Fibroblast of skin of left biceps (primary cell): ENCODE measurements at places on chromosomes 6 and 20.

- DNase-seq: no peak
Measured at GRCh38 chr20:16063881-16064280, 509.4 kb downstream of the KIF16B start.

GRCh38 chr6:118372413-118372812 is 175.7 kb upstream of the PLN start:
- no peak for DNase-seq

GRCh38 chr6:132892929-132893771 is 78.8 kb downstream of the RPS12 start:
- DNase-seq: no peak

DNA sequence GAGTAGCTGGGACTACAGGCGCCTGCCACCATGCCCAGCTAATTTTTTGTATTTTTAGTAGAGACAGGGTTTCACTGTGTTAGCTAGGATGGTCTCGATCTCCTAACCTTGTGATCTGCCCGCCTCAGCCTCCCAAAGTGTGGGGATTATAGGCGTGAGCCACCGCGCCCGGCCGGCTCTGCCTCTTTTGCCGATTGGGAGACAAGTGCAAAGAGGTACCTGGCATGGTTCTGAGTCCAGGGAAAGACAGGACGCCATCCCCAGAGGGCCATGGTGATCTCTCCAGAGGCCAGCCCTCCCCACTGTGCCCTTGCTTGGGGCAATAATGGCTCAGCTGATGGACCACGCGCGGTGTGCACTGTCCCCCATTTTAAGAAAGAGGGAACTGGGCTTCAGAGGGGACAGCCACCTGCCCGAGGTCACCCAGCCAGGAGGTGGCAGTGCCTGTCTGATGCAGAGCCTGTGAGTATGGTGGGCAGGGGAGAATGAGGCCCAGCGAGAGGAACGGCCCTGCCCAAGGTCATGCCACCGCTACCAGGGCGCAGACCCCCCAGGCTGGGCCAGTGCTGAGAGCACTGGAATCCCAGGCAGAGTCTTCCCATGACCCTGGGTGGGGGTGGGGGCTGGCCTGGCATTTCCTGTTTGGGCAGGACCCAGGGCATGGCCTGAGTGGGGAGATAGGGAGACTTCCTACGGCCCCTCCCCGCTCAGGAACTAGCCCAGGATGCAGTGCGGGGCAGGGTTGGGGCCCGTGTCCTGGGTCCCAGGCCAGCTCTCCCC is 61.0 kb downstream of the SNAI1 start:
- no peak for DNase-seq

DNA sequence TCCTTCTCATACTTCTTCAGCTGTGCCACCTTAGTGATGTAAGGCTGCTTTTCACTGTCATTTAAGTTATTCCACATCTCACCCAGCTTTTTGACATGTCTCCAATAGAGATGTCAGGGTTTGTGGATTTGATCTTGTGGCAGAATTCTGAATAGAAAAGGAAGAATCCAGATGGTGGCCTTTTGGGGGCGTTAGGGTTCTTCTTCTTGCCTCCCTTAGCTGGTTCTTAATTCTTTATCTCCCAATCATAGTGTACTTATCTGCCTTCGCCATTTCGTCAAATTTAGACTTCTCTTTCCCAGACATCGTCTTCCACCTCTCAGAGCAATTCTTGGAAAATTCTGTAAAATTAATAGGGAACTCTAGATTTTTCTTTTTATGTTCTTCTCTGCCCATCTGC is 422.9 kb downstream of the GJA1 start:
- no peak for DNase-seq

GRCh38 chr6:98836962-98837944 is 2.9 kb downstream of the POU3F2 start:
- DNase-seq: no peak

DNA sequence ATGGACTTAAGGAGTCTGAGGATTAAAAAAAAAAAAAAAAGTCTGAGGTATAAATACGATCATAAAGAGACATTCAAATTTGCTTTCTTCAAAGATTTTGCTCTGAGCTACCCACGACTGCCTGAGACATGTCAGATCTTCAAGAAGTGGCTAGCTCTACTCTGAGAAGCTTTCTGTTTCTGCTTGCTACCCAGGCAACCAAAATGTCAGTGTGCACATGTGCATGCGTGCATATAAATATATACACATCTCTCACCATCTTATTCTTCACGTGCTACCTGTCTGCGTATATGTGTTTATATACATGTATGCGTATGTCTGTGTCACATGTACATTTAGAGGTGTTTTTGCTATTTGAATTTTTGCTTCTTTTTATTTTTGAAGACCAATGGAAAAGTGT is 299.6 kb upstream of the STXBP5 start:
- DNase-seq: no peak

GRCh38 chr20:4195499-4195898 is 180.1 kb upstream of the RNF24 start:
- DNase-seq: no peak

GRCh38 chr20:62487-62886 is 25.0 kb upstream of the DEFB125 start:
- no peak for DNase-seq

DNA sequence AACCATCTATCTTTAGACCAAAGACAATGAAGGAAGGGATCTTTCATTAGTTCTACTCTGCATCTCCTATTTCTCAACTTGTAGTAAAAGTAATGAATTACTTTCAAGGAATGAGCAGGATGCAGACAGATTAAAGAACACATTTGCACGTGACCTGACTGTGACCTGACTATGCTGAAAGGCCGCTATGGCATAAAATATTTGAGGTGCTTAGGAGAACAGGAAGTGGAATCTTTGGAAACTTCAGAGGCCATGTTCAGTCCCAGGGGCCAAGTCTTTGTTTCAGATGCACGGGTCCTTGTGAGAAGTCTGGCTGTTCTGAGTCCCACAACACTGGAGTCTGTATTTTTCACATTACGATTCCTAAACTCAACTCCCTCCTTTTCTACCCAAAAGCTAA is 41.0 kb downstream of the NINL start:
- DNase-seq: no peak

DNA sequence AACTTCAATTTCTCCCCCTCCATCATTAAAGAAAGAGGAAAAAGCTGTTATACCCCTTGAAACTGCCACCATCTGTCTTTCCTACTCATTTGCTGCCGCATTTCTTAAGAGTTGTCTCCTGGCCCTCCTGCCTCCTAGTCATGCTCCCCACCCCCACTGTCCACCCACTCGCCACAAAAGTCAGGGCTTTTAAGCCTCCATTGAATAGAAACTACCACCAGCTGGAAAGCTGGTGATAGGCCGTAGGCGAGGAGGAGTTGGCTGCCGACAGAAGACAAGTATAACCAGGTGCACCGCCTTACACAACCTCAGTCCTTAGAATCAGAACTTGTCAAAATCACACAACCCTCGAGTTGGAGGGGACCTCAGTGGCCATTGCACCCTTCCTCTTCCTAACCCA is 67.6 kb downstream of the B3GAT2 start:
- DNase-seq: no peak

DNA sequence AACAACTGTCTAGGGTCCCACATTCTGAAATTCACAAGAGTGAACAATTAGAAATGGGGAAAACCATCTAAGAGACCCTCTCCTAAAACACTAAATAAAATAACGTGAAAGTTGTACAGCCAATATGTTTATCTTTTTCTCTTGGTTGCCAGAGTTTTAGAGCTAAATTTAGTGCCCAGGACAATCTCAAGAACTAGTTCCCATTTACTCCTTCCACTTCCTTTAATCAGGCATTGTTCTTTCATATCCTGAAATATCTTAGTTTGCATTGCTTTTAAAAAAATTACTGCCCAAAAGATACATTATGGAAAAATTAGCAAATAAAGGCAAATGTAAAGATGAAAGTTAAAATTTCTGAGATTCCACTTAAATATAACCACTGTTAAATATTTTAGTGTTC is 33.1 kb upstream of the UBR2 start:
- DNase-seq: no peak

- no peak for DNase-seq
Measured at GRCh38 chr6:44115866-44116265, 11.4 kb downstream of the MRPL14 start.

GRCh38 chr6:68704485-68704884 is 69.4 kb downstream of the ADGRB3 start:
- no peak for DNase-seq

- no peak for DNase-seq
Measured at GRCh38 chr6:11596640-11597237, 59.2 kb downstream of the TMEM170B start.

- no peak for DNase-seq
Measured at GRCh38 chr20:35329435-35330139, 37.4 kb upstream of the FAM83C start.

GRCh38 chr6:107813555-107814194 is 10.4 kb downstream of the SCML4 start:
- DNase-seq: no peak

DNA sequence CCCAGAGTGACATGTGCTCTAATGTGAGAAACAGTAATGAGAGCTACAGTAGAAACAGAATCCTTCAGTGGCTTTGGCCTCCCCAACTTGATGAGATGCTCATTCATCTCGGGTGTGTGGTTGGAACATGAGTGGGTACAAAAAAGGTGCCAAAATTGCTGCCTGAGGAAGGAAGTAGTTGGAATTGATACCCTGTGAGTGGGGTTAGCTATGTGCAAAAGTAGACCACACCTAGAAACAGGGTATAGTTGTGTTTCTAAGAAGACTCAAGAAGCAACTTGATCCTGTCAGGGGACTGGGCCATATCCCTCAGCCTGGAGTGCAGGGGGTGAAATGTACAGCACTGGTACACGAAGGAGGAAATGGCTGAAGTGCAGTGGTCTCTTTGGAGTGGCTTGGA is 206.4 kb upstream of the SUPT3H start:
- DNase-seq: no peak

DNA sequence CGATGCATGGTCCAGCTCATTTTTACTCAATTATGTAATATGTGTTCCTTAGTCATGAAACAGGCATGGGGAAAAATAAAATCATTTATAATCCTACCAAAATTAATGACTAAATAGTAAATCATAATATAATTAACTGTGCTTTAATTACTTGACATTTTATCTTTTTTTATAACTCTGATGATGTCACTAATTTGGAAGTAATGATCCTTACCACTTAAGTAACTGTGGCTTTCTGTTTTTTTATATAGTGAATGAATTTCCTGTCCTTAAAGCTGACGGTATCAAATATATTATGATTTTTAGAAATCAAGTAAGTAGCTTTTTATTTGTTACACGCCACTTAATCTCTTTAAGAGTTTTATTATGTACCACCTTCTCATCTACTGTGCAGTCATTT is 32.2 kb downstream of the CSE1L start:
- no peak for DNase-seq

GRCh38 chr6:144595266-144595665 is 310.1 kb downstream of the UTRN start:
- DNase-seq: no peak

DNA sequence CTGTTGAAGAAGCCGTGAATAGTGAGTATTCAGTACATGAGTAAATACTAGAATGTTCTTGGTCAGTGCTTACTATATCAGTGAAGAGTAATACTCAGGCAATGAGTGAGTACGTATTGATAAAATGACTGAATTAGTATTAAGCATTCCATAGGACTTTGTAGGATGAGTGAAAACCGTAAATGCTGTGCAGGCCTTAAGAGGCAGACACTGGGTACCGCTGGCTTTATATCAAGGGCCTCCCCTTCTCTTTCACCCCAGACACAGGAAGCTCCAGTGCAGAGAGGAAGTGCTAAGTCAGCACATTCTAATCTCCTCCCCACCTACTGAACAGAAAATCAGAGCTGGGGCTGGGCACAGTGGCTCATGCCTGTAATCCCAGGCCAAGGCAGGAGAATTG is 24.2 kb downstream of the POFUT1 start:
- no peak for DNase-seq

GRCh38 chr6:32954986-32955802 is 2.3 kb upstream of the HLA-DMA start:
- DNase-seq: no peak

- no peak for DNase-seq
Measured at GRCh38 chr20:50395914-50396488, 114.2 kb upstream of the PTPN1 start.

- DNase-seq: peak; percentile 25
Measured at GRCh38 chr6:2725999-2726567, 24.6 kb downstream of the MYLK4 start.

GRCh38 chr6:110597761-110598160 is 121.3 kb upstream of the SLC22A16 start:
- DNase-seq: no peak

DNA sequence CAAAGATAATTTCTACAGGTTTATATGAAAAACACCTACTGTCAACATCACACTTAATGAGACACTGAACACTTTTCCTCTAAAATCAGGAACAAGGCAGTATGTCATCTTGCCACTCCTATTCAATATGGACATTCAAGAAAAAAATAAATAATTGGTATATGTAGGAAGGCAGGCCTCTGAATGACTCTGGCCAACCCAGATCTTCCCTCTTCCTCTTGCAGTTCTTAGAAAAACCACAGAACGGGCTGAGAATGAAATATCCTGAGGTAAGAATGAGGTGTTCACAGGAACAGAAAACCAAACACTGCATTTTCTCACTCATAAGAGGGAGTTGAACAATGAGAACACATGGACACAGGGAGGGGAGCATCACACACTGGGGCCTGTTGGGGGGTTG is 1207.2 kb upstream of the CITED2 start:
- DNase-seq: no peak

- DNase-seq: no peak
Measured at GRCh38 chr6:10431423-10432164, 16.7 kb upstream of the TFAP2A start.

DNA sequence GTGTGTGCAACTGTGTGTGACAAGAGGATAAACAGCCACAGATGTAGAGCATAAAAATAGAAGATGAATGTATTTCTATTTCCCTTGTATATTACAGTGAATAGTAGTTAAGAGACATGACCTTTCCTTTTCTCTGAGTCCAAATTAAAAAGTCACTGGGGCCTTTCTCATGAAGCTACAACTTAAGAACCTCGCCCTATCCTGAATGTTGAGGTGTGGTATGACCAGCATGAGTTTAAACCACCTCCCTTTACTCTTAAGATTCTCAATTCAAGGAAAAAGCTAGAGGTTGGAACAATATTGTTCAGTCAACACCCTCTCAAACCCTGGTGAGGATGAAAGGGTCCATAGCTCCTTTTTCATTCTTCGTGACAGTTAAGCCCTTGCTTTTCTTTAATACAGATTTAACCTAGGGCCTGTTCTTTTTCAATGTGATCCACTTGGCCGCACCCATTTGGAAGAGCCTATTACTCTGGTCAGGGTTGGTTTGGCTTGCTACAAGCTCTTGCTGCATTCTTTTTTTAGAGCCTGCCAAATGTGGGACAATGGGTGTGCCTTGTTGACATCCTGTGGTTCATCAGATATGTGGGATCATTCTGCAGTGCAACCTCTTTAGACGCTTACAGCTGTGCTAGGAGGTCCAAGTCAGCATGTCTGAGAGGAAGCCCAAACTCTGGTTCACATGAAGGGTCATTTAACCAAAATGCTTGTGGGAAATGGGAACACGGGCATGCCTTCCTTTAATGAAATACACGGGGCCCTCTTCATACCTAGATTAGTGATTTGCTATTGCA is 290.0 kb downstream of the HAO1 start:
- no peak for DNase-seq
